Stimulated activated CD4-positive, alpha-beta T cell treated with anti-CD3 and anti-CD28 coated beads, Interleukin-1b, Interleukin-23, amount 100 ng/mL, for 1 hour (primary cell): ENCODE measurements at places on chromosomes 4 and X.

DNA sequence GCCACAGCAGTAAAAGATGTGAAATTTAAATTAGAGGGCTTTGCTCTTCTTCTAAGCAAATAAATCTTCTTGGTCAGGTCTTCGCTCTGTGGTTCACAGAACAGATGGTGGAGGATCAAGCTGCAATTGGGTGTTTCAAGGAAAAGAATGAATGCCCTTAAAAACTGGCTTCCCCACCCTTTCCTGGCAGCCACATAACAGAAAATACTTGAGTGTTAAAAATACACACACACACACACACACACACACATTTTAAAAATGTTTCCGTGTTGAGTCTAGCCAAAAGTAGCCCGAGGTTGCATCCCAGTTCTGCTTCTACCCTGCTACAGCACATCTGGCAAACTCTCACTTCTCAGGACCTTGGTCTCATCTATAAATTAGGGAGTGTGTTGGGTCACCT lies 56.7 kb upstream of the FGFBP2 start:
- DNase-seq, result no peak

- no peak for DNase-seq
Measured at GRCh38 chrX:107484002-107484726, 34.7 kb downstream of the FRMPD3 start.

DNA sequence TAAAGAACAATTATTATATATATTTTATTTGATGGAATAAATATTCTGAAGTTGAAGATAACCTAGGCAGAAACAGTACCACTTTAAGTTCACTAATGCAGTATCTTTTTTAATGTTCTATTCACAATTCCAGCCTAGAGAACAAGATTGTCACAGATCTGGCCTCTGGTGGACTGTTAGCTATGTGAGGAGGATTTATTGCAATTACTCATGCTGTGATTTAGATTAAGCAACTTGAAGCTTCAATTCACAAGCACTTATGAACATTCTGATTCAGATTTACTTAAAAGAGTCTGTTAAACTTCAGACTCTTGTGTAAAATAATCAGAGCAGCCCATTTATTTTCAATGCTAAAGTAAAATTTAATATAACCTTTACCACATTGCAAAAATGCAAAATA lies 1489.8 kb downstream of the STIM2 start:
- DNase-seq, result no peak

GRCh38 chrX:136347706-136348105 lies 46.9 kb downstream of the ADGRG4 start:
- DNase-seq, result no peak
